Calu3 (cell line): ENCODE measurements at places on chromosomes 12 and 14. TPM values are rescaled to one million over a fixed set of nuclear protein-coding genes. Genes with fewer than 3 reads are reported as not detected.

The TCL1A gene
- total RNA-seq, result not detected in 2 replicates

- DNase-seq, result no peak
Measured at GRCh38 chr14:100474196-100474595, 113.0 kb downstream of the BEGAIN start.

DNA sequence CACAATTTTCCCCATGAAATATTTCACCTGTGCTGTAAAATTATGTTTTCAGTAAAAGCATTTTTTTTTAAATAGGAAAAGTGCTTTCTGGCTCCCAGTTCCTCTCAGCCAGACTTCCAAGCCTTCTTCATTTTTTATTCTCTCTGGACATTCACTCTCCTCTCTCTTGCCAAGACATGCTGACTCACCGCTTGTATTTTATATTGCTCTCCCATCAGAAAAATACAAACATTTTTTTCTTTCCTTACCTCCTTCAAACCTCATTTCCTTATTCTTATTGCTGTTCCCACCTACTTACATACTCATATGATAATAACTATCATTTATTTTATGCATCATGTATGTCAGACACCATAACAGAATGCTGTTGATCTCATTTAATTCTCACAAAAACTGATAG, 37.7 kb upstream of the ZNF641 start:
- no peak for DNase-seq

- no peak for DNase-seq
Measured at GRCh38 chr12:99087278-99087677, 442.2 kb downstream of the APAF1 start.

DNA sequence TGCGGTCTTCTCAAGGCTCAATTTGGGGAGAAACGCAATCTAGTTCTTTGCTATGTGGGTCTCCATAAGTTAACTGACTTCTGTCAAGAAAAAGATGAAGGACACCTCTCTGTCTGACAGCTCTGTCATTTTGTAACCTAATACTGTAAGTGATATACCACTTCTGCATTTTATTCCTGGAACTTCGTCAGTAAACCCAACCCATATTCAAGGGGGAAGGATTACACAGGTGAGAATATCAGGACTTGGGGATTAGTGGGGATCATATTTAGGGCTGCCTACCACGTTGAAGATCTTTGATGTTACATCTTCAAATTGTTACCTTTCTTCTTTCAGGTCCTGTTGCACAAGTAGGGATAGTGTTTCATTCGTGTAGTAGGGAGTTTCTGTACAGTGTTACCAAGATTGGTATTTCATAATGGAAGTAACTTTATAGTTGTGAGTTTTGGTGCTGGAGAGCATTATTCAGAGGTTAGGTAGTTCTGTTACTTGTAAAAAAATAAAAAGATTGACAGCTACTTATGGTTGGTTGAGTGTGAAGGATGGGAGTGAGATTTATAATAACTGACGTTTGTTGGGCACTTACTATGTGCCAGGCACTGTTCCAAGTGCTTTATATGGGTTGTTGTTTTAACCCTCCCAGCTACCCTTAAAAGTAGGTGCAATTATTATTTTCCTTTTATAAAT, 1.6 kb downstream of the TMEM260 start:
- no peak for DNase-seq

DNA sequence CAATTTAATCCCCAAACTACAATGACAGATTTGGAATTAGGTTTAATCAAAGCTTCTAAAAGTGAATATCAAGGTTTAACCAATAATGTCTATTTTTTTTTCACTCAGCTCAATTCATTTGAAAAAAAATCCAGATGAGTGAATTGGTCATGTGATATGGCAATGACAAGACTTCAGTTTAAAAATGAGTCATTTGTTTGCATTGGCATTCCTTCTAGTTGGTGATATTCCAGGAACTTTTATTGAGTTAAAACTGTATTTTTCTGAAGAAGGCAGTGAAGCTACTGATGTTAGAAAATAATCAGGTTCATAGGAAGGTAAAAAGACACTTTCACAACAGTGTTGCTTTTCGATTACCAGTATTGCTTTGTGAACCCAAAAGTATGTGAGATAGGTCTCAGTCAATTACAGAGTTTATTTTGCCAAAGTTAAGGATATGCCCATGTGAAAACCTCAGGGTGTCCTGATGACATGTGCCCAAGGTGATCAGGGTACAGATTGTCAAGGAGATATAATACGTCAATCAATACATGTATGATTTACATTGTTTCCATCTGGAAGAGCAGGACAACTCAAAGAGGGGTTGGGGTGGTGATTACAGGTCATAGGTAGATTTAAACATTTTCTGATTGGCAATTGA, 1214.9 kb downstream of the GALC start:
- DNase-seq, result no peak

GRCh38 chr14:50335389-50335788, 23.3 kb downstream of the DMAC2L start:
- no peak for DNase-seq

GRCh38 chr14:94421316-94421715, 31.3 kb downstream of the SERPINA11 start:
- no peak for DNase-seq

- DNase-seq, result no peak
Measured at GRCh38 chr12:12604740-12605139, 6.9 kb upstream of the CREBL2 start.

DNA sequence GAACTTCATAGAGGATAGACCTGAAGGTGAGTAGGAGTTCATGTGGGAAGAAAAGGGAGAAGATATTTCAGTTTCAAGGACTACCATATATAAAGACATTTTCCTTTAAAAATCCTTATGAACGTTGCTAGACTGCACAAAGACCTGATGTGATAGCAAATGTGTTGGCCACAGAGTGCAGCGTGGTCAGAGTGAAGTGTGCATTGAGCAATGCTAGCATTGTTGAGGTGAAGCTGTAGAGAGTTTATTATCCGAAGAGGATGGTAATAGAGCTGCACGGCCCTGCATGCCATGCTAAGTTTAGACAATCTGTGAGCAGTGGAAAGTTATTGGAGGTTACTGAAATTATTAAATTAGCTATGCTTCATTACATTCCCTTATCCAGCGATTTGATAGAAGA, 413.0 kb downstream of the CCDC91 start:
- no peak for DNase-seq

DNA sequence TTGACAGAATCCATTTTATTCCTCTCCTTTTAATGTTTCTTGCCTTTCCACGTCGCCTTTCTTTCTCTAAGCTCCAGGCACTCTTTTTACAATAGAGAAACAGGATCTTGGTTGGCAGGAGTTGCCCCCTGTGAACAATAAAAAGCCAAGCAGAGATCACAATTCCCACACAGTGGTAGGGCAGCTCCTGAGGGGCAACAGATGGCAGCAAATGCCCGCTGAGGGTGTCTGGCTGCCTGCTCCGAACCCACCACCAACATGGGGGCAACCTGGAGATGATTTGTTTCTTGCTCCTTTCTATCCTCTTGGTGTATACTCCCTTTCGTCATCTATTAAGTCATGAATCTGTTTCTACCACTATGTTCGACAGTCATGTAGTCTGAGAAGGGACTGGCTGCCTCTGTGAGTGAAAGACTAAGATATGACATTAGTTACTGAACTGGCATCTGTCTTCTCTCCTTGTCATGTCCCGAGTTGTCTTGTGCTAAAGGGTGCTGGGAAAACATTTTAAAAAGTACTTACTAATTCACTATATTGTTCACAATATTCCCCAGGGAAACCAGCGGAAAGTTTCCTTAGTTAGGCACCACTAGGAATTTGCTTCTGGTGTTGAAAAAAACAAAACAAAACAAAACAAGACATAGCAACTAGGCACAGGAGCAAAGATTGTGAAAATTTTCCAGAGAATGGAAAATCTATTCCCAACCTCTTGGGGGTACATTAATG, 170.1 kb downstream of the STXBP6 start:
- no peak for DNase-seq

DNA sequence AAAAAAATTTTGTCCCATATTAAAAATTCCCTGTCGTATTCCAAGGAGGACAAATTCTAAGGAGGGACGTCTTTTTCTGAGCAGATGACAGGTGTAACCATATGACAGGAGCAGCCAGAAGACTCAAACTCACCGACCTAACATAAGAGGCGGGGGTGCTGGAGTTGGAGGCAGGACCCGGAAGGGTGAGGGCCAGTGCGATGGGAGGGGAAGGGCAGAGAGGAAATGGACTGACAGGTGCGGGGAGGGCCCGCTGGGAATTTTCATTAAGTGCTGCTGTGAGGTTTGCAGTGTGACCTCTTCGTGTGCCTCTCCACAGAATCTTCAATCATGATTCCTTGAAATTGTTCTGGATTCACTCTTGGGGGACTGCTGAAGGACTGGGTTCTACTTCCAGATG, 189.4 kb downstream of the NTF3 start:
- DNase-seq, result no peak

GRCh38 chr12:40701756-40702155, 9.5 kb downstream of the CNTN1 start:
- no peak for DNase-seq

- DNase-seq, result no peak
Measured at GRCh38 chr12:80761838-80762237, 45.1 kb downstream of the MYF5 start.
